Stimulated activated CD4-positive, alpha-beta T cell treated with anti-CD3 and anti-CD28 coated beads, TNF-alpha, amount 100 ng/mL, for 48 hours (primary cell): ENCODE measurements at places on chromosomes 7 and 10.
A peak's percentile ranks its signal among the peaks of the same experiment; 100 is the strongest.

- DNase-seq: no peak
These were observed 184.7 kb downstream of the EBF3 start for GRCh38 chr10:129779126-129780111.

DNA sequence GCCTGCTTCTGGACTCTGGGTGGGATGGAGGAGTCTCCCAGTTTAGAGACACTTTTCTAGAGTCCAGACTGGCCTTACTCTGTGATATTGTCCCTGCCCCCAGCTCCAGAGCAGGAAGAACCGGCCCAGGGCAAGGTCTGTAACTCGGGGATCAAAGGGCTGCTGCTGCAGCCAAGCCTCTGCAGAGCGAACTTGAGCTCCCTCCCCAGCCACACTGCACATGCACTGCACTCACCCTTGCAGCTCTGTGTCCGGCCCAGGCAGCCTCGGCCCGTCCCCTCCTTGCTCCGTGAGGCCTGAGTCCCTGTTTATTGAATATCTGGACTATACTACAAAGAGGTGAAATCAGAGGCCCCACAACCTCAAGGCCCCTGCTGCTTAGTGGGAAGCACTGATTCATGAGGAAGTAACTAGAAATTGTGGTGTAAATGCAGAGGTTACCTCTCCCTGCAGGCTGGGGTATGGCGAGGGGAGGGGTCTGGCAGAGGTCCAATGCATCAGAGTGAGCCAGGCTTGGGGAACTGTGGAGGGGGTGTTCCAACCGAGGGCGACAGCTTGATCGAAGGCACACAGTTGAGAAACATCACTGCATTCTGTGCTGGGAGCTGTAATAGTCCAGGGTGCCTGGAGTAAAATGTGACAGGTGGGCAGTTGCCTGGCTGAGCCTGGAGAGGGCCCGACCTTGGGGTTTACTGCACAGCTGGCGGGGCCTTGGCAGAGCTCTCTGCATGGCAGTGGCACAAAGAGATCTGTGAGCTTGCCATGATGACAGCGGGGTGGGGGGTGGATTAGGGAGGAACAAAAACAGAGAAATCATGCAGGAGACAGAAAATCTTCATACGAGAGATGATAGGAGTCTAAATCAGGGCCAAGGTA, 49.1 kb downstream of the AOC1 start:
- no peak for DNase-seq

GRCh38 chr10:123642697-123643096, 23.5 kb upstream of the GPR26 start:
- no peak for DNase-seq

DNA sequence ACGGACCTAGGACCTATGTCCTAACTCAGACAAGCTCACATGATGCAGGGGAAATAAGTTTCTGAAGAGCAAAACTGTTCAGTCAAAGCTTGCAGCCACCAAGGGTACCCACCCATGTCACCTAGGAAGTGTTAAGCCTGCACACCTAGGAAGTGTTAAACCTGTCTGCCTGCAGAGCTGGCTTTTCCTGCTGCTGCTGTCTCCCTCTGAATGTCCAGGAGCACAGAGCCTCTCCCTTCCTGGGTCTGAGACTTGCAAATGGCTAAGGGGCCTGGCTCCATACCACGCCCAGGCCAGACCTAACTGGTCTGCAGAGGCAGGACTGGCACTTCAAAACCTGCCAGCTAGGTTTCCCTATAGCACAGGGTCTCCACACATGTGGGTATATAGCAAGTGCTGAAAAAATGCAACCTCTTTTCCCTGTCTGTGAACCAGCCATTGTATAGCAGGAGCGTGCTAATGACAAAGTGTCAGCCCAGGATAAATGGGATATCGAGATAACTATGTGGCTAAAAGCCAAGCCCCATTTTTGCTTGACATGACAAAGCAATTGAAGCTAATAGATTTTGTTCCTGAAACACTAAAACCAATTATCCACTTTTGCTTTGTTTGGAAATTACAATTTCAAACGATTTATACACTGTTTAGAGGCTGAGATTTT, 1.5 kb downstream of the GDF2 start:
- no peak for DNase-seq

- DNase-seq: peak; percentile 49
These were observed 842 bp upstream of the SKIDA1 start for GRCh38 chr10:21526188-21526859.

- no peak for DNase-seq
These were observed 754.2 kb downstream of the GRID1 start for GRCh38 chr10:85612378-85612775.

- no peak for DNase-seq
These were observed 214.5 kb downstream of the SNX13 start for GRCh38 chr7:17725821-17726220.

GRCh38 chr10:109183366-109183765, 739.9 kb downstream of the XPNPEP1 start:
- DNase-seq: no peak

- DNase-seq: no peak
These were observed 46.4 kb downstream of the ANK3 start for GRCh38 chr10:60343254-60343653.

DNA sequence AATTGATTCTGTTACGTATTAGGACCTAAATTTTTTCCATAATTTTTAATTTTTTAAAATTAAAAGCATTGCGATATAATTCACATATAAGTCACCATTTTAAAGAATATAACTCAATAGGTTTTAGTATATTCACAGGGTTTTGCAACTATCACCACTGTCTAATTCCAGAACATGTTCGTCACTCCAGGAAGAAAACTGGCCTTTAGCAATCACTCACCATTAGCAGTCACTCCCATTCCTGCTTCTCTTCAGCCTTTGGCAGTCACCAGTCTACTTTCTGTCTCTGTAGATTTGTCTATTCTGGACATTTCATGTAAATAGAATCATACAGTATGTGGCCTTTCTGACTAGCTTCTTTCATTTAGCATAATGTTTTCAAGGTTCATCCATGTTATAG, 176.5 kb downstream of the EXOC4 start:
- DNase-seq: no peak

DNA sequence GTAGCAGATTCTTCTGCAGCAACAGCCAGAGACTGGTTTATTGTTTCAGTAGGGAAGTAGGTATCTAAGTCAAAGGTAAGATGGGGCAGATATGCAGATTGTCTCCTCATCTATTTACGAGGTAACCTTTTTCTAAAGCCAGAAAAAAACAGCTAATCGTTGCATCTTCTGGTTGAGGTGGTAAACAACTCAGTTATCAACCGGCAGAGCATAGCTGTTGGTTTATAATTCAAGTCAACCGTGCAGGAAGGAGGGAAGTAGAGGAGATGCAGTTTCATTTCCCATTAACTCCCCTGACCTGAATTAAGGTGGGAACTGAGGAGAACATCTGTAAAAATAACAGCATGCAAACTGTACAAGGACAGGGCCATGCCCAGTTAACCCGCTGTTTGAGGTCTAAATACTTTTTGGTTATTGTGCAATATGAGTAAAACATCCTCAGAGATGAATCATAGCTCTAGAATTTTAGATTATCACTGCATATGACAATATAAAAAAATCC, 156.5 kb upstream of the ITGB1 start:
- DNase-seq: no peak

GRCh38 chr10:97849687-97850402, at the start of gene GOLGA7B:
TSS of gene GOLGA7B (plus strand) at chr10:97849843. CDS start at chr10:97850304, 461 bp downstream.
- no peak for DNase-seq
